MG63 (cell line): ENCODE measurements at places on chromosomes 6 and 20. TPM values are rescaled to one million over a fixed set of nuclear protein-coding genes. Genes with fewer than 3 reads are reported as not detected.

GRCh38 chr6:45420083-45420908 lies 42.6 kb upstream of the SUPT3H start:
- peak; percentile 2 for DNase-seq

GRCh38 chr6:169409742-169410312 lies 156.2 kb upstream of the THBS2 start:
- DNase-seq = no peak

DNA sequence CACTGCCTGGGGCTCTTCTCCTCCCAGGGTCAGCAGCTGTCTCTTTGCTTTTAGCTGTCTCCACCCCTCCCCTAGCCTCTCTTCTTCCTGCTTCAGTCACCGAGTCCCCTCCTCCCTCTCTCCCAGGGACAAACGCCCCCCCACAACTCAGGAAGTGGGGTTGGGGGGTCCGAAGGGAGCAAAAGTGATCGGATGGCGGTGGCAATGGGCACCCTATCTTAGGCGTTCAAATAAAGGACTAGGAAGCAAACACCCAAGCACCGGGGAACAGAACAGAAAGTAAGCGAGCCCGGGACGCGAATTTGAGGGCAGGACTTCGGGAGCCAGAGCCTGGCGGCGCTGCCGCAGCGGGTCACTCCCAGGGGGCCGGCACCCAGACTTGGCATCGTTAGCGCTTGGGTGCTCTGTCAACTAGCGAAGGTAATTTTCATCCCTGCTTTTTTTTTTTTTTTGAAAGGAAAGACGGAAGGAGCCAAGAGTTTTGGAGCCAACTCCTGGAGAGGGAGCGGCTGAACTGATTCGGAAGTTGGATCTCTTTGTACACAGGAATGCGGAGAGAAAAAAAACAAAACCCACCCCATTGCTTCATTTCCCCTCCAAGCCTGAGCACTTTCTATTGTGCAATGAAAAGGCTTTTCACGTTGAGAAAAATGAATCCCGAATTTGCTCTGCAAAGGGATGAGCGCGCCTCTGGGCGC lies 815 bp upstream of the ITPR3 start:
- DNase-seq = peak; percentile 51

DNA sequence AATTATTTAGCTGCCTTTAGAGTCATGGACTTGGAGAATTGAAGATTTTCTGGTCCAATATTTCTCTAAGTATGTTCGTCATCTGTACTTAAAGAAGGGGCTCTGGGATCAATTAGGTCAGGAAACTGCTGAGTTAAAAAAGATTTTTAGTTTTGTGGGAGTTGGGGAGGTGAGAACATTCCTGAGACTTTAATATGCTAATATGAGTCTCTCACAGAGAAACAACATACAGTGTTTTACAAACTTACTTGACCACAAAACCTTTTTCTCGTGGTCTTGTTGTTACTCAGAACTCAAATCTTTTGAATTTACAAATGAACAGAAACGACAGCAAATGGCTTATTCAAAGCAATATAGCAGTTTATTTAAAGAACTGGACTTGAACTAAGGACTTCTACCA lies 67.9 kb downstream of the LIN28B start:
- DNase-seq = no peak

DNA sequence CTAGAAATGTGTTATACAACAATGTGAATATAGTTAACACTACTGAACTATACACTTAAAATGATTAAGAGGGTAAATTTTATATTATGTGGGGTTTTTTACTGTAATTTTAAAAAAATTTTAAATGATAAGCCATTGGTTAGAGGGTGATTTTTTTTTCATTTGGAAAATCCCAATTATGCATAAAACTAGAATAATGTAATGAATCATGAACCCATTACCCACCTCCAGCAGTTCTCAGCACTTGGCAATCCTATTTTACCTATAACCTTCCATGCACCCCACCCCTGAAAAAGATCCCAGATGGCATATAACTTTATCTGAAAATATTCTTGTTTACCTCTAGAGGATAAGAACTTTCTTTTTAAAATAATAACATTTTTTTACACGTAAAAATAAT lies 13.7 kb downstream of the KIF3B start:
- DNase-seq = no peak

GRCh38 chr20:2282181-2282580 lies 13.6 kb upstream of the TGM3 start:
- DNase-seq = no peak

- DNase-seq = peak; percentile 11
Measured at GRCh38 chr6:138785980-138786379, 9.9 kb upstream of the ECT2L start.

GRCh38 chr6:109795994-109796555 lies 105.0 kb downstream of the FIG4 start:
- no peak for DNase-seq

DNA sequence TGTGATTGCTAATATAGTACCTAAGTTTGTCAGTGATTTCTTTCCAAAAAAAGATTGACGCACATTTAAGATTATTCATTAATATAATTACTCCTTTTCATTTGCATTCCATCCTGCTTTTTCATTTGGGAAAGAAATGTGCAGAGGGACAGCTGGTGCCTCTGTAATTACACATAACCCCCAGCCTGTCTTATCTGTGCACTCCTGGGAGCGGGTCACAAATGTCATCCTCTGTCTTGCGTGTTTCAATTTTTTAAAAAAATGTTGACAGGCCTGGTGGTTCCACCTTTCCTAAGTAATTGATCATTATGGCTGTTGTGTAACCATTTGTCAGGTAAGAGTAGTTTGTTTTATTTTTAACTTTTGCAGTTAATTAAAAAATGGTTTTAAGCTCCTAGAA lies 92.7 kb downstream of the SLX4IP start:
- no peak for DNase-seq

DNA sequence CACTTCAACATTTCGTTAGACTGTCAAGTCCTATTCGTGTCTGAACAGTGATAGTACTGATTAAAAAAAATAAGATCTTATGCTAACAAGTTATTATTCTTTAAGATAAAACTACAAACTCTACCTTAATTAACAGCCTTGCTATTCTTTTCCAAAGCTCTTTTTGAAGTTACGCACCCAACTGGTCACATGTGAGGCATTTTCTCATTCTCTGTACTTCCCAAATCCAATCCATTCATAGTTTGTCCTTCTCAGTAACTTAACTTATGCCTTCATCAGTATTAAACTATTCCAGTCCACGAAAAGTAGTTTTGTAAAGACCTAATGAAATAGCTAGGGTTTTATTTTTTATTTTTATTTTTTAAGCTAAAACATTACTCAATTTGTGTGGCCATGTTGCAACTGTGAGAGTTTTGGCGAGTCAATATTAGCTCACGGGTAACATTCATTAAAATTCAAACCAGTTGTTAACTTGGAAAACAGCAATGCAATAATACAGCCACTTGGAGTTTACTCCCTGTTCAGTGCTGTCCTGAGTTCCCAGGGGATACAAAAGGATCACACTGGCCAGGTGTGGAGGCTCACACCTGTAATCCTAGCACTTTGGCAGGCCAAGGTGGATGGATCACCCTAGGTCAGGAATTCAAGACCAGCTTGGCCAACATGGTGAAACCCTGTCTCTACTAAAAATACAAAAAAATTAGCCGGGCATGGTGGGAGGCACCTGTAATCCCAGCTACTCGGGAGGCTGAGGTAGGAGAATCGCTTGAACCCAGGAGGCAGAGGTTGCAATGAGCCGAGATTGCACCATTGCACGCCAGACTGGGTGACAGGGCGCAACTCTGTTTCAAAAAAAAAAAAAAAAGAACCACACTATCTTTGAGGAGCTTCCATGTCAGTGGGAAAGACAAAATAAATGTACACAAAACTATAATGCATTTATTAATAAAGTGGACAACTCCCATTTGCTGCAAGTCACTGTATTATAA lies 27.9 kb upstream of the EEF1A1 start:
- no peak for DNase-seq

DNA sequence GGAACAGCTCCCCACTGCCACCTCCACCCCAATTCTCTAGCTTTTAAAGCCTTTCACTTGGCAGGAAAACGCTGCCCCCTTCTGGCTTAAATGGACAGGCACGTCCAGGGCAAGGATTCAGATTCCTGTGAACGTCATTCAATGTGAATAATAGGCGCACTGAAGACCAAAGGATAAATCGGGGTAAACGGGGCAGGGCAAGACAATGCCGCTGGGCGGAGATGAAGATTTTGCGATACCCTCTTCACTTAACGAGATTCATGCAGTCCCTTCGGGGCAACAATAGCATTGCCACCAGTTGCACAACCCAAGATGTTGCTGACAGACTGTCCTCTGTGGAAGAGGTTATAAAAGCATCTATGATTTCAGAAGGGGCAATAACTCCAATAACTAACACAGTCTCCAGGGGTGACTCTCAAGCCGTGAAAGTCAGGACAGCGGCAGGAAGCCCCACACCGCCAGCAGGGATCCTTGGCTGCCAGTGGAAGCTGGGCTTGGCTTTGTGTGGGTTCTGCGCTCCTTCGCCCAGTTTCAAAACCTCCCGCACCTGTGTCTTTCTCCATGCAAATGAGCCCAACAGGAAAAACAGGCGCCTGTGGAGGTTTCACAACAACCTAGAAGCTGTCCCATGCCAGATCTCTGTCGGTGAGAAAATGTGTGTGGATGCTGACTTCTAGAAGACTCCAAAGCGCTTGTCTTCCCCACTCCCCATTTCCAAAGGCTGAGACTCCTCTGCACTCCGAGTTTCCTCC lies 291.8 kb downstream of the BMP7 start:
- peak; percentile 51 for DNase-seq

GRCh38 chr20:32075534-32075933 lies 23.5 kb downstream of the HCK start:
- no peak for DNase-seq

DNA sequence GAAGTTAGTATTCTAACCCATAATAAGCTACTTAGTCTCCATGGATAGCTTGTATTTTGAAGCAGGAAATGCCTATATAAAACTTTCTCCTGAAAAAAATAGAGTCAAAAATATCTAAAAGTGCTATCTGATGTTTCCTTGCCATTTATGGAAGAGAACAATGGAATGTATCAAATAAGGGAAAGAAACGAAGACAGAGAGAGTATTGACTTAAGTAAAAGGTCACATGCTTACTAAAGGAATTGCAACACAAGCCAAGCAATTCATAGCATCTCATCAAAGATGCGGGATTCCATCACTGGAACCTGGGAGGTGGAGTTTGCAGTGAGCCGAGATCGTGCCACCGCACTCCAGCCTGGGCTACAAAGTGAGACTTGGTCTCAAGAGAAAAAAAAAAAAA lies 112.9 kb upstream of the DTNBP1 start:
- DNase-seq = no peak

GRCh38 chr6:26474439-26474881 lies 16.7 kb downstream of the BTN2A1 start:
- DNase-seq = no peak

DNA sequence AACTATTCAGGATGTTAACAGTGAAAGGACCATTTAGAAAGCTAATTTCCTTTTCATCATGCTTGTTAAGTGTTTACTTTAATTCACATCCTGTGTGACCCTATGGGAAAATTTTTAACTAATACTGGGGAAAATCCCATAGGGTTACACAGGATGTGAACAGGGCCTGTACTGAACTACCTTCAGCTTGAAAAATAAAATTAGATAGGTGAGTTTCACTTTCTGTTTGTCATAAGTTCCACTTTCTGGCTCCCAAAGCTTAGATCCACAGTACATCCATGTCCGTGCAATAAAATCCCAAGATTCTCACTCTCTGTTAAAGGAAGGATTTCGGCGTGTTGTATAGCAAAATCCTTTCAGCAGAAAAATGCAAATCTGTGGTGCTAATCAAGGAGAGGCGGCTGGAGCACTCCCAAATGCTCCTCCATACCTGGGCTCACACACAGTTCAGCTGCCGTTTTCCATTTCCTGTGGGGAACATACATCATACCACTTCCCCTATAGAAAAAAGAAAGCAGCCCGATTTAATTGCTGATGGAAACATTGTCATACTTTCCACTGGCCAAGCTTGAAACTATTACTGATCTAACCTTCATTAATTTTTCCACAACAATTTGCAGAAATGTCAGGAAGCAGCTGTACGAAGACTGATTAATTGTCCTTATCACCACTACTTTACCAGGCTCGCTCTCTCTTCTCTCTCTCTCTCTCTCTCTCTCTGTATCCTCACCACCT lies 125.2 kb downstream of the HIVEP2 start:
- DNase-seq = no peak

DNA sequence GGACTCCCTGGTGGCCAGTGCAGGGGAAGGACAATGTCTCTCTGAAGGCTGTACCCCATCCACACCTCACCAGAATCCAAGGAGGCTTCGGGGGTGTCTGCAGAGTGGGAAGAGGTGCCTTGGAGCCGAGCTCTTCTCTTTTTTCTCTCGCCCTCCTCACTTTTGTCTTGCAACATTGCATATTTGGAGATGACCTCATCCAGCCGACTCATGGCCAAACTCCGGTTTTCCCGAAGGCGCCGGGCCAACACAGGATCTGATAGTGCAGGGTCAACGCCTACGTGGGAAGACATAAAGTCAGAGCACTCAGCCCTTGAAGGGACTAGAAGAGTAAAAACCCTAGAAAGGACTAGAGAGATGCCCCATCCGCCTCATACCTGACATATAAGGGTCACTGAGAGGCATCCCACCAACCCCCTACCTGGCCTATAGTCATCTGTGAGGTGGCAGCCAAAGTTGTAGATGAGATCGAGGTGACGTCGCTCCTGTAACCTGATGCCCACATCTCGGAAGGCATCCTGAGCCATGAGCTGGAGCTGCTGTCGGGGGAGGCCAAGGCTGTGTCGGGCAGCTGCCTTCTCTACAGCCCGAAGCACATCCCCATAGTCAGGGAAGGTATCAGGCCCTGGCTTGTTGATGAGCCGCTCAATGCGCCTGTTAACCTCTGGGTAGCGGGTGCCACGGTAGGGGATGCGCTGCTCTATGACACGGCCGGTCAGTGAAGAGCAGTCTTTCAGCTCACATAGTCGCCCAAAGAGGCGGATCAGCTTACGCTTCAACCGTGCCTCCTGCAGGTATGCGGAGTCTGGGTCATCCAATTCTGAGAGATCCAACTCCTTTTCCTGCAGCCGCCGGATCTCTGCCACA lies 3.0 kb upstream of the ZBTB22 start:
- no peak for DNase-seq

- DNase-seq = peak; percentile 10
Measured at GRCh38 chr6:142374965-142375733, 73.3 kb downstream of the ADGRG6 start.

GRCh38 chr20:61161726-61162390 lies 90.2 kb upstream of the CDH4 start:
- DNase-seq = no peak

The MACROD2 gene
- 0.66 TPM in 1 of 2 replicates, not detected in the other for total RNA-seq

The GJA10 gene
- not detected in 2 replicates for total RNA-seq

The PRL gene
- total RNA-seq = not detected in 2 replicates

The BNIP5 gene
- not detected in 2 replicates for total RNA-seq

The VSTM2L gene
- 0.81 and 4.0 TPM in 2 replicates for total RNA-seq

The TMC2 gene
- not detected in 2 replicates for total RNA-seq

The SOX18 gene
- total RNA-seq = 0.22 and 0.92 TPM in 2 replicates

The DOK5 gene
- total RNA-seq = 1.9 and 3.3 TPM in 2 replicates
